Activated CD4-positive, alpha-beta T cell treated with anti-CD3 and anti-CD28 coated beads, Interleukin-2, Interleukin-6, amounts not matched to agents 100 ng/mL and 50 ng/mL, durations not matched to agents 16 hours and 8 hours (primary cell): ENCODE measurements at places on chromosomes 16 and 17.

- no peak for DNase-seq
These were observed 26.9 kb upstream of the FAM20A start for GRCh38 chr17:68627956-68628575.

GRCh38 chr17:8436169-8436843, 622 bp downstream of the NDEL1 start:
- DNase-seq, result peak; percentile 70

GRCh38 chr17:11928436-11928835, 68.8 kb downstream of the ZNF18 start:
- no peak for DNase-seq

GRCh38 chr17:38892083-38892482, 22.2 kb downstream of the LASP1 start:
- no peak for DNase-seq

- no peak for DNase-seq
These were observed 38.1 kb downstream of the SOCS1 start for GRCh38 chr16:11217651-11218603.

GRCh38 chr16:1182950-1183907, 30.3 kb downstream of the CACNA1H start:
- no peak for DNase-seq
